ENCODE measurements at places on chromosomes 2 and 18. TPM values are rescaled to one million over a fixed set of nuclear protein-coding genes. Genes with fewer than 3 reads are reported as not detected.

DNA sequence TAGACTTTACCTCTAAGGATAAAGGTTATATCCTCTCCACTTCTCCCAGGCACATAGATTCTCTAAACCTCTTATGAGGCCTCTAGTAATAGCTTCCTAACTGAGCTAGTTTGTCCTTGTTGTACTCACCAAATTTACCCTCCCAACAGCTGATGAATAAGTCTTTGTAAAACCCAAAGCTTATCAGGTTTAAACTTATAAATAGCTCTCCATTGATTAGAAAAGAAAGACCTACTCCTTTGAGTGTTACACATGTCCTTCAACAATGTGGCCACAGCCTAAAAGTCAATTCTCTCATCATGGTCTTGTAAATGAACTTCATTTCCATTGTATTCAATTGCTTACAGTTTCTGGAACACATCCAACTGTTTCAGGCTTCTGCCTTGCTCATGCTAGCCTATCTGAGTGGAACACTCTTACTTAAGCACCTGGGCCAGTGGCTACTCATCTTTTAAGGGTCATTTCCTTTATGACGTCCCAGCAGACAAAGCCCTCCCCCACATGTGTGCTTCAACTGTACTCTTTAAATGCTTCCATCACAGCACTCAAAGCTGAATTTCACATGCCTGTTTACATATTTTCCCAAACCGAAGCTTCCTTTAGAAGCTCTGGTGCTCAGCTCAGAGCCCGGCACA, 131.6 kb downstream of the CDH2 start:
- H3K27me3 ChIP-seq = no peaks in the 10 kb centered on the region
- no peak overlapping the region for H3K4me3 ChIP-seq
- no peaks in the 10 kb centered on the region for H3K36me3 ChIP-seq
- peaks cover 4% of the 10 kb centered on the region for H3K4me1 ChIP-seq
- H3K27ac ChIP-seq = no peak overlapping the region

GRCh38 chr2:182713601-182714000, 2.5 kb upstream of the DNAJC10 start:
- H3K4me3 ChIP-seq = no peak overlapping the region
- H3K27ac ChIP-seq = no peak overlapping the region
- no peaks in the 10 kb centered on the region for H3K36me3 ChIP-seq
- no peaks in the 10 kb centered on the region for H3K27me3 ChIP-seq
- H3K4me1 ChIP-seq = peaks cover 5% of the 10 kb centered on the region

DNA sequence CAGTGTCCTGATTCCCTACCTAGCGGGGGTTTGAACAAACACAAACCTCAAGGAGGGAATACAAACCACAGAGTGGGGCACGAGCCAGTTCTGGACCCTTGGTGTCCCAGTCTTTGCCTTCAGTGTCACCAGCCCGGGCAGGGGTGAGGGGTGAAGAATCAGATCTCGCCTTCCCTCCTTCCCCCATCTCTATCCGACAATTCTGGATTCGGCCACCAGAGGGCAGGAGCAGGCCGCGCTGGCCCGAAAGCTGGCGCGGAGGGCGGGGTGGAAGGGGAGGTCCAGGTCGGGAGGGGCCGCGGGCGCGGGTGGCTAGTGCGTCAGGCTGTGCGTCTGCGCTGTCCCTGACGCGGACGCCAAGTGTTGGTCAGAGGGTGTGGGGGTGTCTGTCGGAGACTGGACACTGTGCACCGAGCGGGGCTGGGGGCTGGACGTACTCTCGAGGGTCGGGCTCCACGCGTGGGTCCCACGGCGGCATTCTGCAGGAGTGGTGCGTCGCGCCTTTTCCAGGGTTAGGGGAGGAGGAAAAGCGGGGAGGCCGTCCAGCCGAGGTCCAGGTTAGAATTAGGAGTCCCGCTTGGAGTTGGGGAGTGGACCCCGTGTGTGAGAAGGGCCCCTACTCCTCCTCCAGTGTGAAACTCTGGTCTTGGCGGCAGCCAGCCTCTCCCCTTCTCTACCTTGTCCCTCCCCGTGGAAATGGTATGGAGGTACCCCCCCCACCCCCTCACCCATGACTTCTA, 2.9 kb upstream of the CRYBA2 start:
- no peak overlapping the region for H3K27ac ChIP-seq
- peaks cover 15% of the 10 kb centered on the region for H3K4me1 ChIP-seq

- DNase-seq = no peak
- no peaks in the 10 kb centered on the region for H3K36me3 ChIP-seq
Measured at GRCh38 chr18:68985172-68985820, 187.4 kb downstream of the CCDC102B start.

DNA sequence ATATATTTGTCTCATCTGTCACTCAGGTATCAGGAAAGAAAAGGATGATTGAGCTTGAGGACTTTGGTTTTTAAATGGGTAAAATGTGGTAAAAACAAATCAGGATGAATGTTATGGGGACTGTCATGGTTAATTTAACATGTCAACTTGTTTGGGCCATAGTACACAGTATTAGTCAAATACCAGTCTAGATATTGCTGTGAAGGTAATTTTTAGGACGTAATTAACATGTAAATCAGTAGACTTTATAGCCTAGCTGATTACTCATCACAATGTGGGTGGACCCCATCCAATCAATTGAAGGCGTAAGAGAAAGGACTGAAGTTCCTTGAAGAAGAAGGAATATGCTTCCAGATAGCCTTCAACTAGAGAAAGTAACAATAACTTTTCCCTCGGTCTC, 275.7 kb upstream of the ZNF804A start:
- no peaks in the 10 kb centered on the region for H3K36me3 ChIP-seq
- DNase-seq = no peak
- no peaks in the 10 kb centered on the region for H3K27me3 ChIP-seq
- no peaks in the 10 kb centered on the region for H3K4me1 ChIP-seq

- H3K4me3 ChIP-seq = no peak overlapping the region
- H3K27me3 ChIP-seq = no peaks in the 10 kb centered on the region
- no peak overlapping the region for H3K27ac ChIP-seq
Measured at GRCh38 chr2:170503971-170504809, 210.9 kb upstream of the SP5 start.

DNA sequence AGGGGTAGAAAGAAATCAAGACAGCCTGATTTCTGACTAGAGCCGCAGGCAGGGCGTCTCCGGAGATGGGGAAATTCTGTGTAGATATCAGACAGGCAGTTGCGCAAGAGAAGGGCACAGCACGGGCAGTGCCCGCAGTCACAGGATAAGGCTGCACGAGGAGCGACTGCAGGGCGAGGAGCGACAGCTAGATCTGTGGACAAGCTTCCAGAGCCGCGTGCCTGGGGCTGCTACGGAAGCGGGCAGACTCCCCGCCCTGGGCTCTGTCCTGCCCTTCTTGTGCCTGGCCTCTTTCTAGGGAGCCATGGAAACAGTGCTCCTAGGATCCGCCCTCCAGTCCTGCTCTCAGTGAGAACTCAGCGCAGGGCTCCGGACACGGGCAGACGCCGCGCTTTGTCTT, 12.6 kb downstream of the MC5R start:
- no peak overlapping the region for H3K27ac ChIP-seq
- H3K27me3 ChIP-seq = no peaks in the 10 kb centered on the region
- H3K4me3 ChIP-seq = peak overlapping the region; percentile 26
- no peaks in the 10 kb centered on the region for H3K36me3 ChIP-seq
- no peaks in the 10 kb centered on the region for H3K4me1 ChIP-seq

DNA sequence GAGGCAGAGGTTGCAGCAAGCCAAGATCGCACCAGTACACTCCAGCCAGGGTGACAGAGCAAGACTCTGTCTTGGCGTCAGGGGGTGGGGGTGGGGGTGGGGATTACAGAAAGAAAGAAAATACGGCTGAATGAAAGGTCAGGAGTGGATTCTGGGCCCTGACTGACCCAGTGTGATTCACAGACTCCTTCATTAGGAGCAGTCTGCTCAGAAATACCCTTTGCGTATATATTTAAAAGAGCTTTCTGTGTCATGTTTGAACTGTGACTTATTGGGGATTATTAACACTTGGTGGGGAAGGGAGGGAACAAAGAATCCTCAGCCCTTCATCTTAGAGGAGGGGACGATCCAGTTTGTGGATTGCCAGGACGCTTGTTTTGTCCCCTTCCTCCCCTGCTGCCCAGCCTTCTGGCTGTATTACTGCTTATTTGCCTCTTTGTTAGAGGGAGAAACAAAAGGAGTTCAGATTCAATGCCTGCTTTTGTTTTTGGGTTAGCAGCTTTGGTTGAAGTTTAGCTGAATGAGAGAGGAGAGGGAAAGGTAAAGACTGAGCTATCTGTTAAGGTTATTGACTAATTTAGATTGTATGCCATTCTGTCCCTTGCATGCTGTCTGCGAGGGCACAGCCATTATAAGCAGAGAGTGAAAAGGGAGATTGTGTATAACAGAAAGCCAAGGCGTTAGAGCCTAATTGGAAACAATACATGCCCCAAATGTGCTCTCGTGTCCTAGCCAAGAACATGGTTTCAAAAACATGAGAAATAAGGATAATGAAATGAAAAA, 118.3 kb downstream of the FMNL2 start:
- no peak for DNase-seq
- no peaks in the 10 kb centered on the region for H3K4me1 ChIP-seq
- no peaks in the 10 kb centered on the region for H3K36me3 ChIP-seq
- no peak overlapping the region for H3K4me3 ChIP-seq
- H3K27me3 ChIP-seq = no peaks in the 10 kb centered on the region

- no peak for DNase-seq
- no peak overlapping the region for H3K4me3 ChIP-seq
- no peaks in the 10 kb centered on the region for H3K4me1 ChIP-seq
- H3K27me3 ChIP-seq = no peaks in the 10 kb centered on the region
- no peaks in the 10 kb centered on the region for H3K36me3 ChIP-seq
- H3K27ac ChIP-seq = no peak overlapping the region
Measured at GRCh38 chr18:24161304-24161703, 22.4 kb downstream of the CABYR start.

DNA sequence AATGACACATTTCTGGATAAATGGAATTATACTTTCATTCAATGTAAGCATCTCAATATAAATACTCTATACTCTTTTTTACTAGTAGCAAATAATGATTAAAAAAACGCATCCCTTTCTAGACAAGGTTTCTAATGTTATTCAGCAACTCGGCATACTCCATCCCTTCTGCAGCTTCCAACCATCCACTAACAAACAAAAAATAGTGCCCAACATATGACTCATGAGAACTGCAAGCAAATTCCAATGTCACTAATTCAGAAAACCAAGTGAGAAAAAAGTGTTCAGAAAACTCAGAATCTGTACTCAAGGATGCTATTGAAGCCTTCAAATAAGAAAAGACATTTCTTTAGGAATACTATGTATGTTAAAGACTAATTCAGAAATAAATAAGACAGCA, 140.0 kb downstream of the BAZ2B start:
- H3K4me3 ChIP-seq = no peak overlapping the region
- H3K4me1 ChIP-seq = no peaks in the 10 kb centered on the region
- no peaks in the 10 kb centered on the region for H3K27me3 ChIP-seq
- DNase-seq = no peak
- no peaks in the 10 kb centered on the region for H3K36me3 ChIP-seq

GRCh38 chr2:25481381-25482300, 139.9 kb upstream of the DNMT3A start:
- H3K36me3 ChIP-seq = no peaks in the 10 kb centered on the region
- no peak overlapping the region for H3K27ac ChIP-seq
- H3K4me3 ChIP-seq = no peak overlapping the region
- no peak for DNase-seq

- DNase-seq = no peak
- peaks cover 16% of the 10 kb centered on the region for H3K4me1 ChIP-seq
- no peaks in the 10 kb centered on the region for H3K36me3 ChIP-seq
- H3K27me3 ChIP-seq = no peaks in the 10 kb centered on the region
Measured at GRCh38 chr2:191688934-191689695, 11.2 kb downstream of the NABP1 start.

GRCh38 chr2:237026981-237027711, 58.5 kb upstream of the COPS8 start:
- no peaks in the 10 kb centered on the region for H3K27me3 ChIP-seq
- peak; percentile 83 for DNase-seq
- no peaks in the 10 kb centered on the region for H3K4me1 ChIP-seq
- H3K27ac ChIP-seq = no peak overlapping the region

- H3K27me3 ChIP-seq = no peaks in the 10 kb centered on the region
- H3K36me3 ChIP-seq = no peaks in the 10 kb centered on the region
- H3K4me3 ChIP-seq = no peak overlapping the region
- no peak overlapping the region for H3K27ac ChIP-seq
Measured at GRCh38 chr2:225431105-225431863, 31.8 kb downstream of the NYAP2 start.

DNA sequence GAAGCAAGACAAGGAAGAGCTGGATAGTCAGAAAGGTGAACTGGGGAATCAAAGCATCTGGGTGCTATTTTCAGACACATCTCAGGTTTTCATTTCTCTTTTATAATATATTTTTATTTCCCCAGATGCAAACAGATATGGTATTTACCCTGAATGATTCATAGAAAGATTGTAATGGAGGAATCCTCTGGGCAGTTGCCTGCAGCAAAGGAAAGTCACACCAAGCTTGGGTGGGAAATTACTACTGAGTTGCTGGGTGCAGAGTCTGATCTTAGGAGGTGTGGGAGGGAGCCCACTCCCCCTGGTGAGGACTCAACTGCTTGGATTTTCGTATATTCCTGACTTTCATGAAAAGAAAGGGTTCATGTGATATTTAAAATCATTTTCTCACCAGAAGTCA, 2.1 kb downstream of the EFR3B start:
- H3K4me3 ChIP-seq = no peak overlapping the region
- no peak for DNase-seq
- no peaks in the 10 kb centered on the region for H3K36me3 ChIP-seq
- no peaks in the 10 kb centered on the region for H3K27me3 ChIP-seq
- peaks cover 12% of the 10 kb centered on the region for H3K4me1 ChIP-seq

- no peak overlapping the region for H3K4me3 ChIP-seq
- DNase-seq = no peak
- H3K36me3 ChIP-seq = no peaks in the 10 kb centered on the region
Measured at GRCh38 chr2:238267341-238267710, 21.1 kb downstream of the PER2 start.

DNA sequence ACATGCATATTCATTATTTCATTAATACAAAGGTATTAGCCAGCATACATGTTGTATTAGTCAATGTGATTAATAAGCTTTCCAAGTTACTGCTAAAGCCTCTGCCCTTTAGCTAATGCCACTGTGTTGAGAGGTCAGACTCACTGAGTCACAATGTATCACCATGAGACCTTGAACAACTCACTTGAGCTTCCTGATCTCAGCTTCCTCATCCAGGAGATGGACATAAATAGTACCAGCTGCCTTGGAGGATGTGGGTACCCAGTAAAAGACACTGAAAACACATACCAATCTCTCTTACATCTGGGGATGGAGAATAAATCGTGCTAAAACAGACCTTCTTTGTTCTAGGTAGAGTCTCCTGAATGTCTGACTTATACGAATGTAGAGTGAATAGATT, 224.6 kb downstream of the EPHA4 start:
- no peak overlapping the region for H3K4me3 ChIP-seq
- no peaks in the 10 kb centered on the region for H3K36me3 ChIP-seq
- H3K4me1 ChIP-seq = no peaks in the 10 kb centered on the region
- no peak overlapping the region for H3K27ac ChIP-seq

The TEKT4 gene
- 23.5 TPM for total RNA-seq

The ST6GAL2 gene
- 95.6 TPM for total RNA-seq

The SYT4 gene
- total RNA-seq = 0.63 TPM

The ABCG5 gene
- not detected for total RNA-seq

The CHST10 gene
- 21.5 TPM for total RNA-seq

The C2orf15 gene
- total RNA-seq = 3.1 TPM

The TYW5 gene
- 17.2 TPM for total RNA-seq

The ACMSD gene
- total RNA-seq = not detected

The ACVR2A gene
- 21.6 TPM for total RNA-seq

The CCDC85A gene
- total RNA-seq = 2.9 TPM

The PIK3C3 gene
- 94.1 TPM for total RNA-seq

The MDH1B gene
- 29.0 TPM for total RNA-seq

The HS1BP3 gene
- 31.6 TPM for total RNA-seq

The TMEFF2 gene
- 2.7 TPM for total RNA-seq

The ERBB4 gene
- 47.7 TPM for total RNA-seq

The COLEC11 gene
- total RNA-seq = 15.8 TPM

The XRCC5 gene
- 132 TPM for total RNA-seq

The MPP4 gene
- total RNA-seq = not detected
